ENCODE measurements at places on chromosomes 5 and 9.
A peak's percentile ranks its signal among the peaks of the same experiment; 100 is the strongest.

DNA sequence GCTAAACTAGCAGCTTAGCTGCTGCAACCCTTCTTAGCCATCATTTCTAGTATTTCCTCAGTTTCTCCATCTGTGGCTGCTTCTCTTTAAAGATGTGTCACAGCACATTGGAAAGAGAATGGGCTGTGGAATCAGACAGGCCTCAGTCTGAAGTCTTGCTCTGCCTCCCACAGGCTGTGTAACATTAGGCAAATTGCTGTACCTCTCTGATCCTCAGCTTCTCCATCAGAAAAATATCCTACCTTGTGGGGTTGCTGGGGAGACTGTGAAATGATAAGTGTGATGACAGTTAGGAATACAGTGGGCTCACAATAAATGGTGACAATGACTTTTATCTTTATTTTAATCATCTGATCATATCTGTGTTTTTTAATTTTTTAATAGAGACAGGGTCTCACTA lies 17.5 kb upstream of the TRIM14 start:
- DNase-seq: no peak

DNA sequence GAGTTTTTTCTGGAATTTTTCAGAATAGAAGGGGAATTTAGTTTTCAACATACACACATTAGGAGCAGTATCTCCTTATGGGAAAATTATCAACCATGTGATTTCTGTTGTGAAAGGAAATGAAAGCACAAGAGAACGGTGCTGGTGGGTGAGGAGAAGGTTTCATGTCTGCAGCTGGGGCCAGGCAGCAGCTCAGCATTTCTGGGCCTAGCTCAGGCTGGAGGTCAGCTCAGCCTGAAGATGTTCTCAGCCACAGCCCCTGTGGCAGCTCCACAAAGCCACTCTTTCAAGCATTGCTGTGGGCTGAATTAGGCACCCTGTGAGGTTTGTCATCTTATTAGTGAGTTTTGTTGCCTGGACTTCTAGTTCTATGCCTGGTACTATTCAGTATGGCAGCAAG lies 90.3 kb downstream of the DIRAS2 start:
- DNase-seq: no peak

DNA sequence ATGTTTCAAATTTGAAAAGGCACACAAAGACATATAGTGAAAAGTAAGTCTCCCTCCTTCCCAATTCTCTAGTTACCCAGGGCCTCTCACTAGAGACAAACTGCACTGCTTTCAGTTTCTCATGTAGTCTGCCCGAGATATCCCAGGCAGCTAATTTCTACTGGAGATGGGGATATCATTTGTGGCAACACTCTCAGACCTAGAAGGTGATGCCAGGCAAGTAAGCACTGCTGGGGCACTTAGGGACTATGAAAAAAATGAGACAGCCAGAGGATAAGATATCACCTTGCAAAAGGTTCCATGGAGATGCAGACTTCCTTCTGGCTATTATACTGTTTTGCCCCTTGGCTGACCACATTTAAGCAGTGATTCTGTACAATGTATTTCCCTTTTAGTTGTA lies 12.6 kb downstream of the SIL1 start:
- peak; percentile 38 for DNase-seq

DNA sequence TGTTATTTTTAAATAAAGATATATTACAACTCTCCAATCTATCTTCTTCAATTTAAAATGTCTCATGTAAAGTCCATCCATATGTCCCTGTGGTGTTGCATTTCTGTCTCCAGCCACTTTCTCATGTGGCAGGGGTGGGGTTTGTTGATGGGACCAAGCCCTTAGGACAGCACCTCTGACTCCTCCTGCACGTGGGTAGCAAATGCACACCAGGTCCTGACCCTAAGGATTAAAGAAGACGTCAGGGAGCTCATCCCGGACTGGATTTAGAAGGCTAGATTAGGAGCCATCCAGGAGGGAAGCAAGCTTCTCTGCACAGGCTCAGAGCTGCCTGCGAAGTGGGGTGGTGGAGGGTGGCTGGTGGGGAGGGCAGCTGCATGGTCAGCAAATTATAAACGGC lies 38.9 kb upstream of the FAM120AOS start:
- peak; percentile 18 for DNase-seq

DNA sequence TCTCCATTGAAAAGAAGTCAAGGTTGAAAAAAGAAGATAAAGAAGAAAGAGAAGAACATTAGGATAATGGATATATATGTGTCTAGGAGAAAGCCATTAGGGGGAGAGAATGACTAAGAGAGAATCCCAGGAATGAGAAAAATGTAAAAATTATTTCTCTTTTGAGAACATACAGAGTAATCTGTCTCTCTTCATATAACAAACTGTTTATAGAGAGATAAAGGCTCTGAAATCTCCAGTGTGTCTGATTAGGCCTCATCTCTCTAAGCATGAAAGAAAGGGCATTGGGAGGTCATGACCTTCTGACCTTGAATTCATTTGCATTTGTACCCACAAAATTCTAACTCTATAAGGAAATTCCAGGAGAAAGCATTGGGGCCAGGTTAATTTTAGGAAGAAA lies 3.5 kb upstream of the MPDZ start:
- DNase-seq: no peak

- peak; percentile 16 for DNase-seq
Observed at GRCh38 chr9:69809304-69809863, 11.2 kb upstream of the CFAP95 start.

GRCh38 chr9:88045686-88046085 lies 71.4 kb upstream of the CDK20 start:
- DNase-seq: no peak

DNA sequence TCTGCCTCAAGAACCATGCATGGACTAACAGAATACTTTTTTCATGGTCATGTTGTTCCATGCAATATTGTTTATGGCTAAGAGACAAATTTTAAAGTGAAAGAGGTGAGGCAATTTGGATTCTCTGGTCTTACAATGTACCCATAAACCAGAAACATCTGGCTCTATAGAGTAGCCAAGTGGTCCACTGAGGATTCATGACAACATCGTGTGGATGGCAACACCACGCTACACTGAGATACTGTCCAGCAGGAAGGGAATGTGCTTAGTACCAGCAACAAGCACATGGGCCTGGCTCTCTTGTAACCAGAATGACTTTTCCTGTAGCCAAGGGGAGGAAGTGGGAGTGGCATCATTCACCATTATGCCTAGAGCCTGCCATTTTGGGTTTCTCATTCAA lies 218.2 kb downstream of the GADD45G start:
- no peak for DNase-seq

- no peak for DNase-seq
Observed at GRCh38 chr5:143509758-143510221, 106.3 kb upstream of the NR3C1 start.

- peak; percentile 70 for DNase-seq
Observed at GRCh38 chr5:173479711-173480110, 136.7 kb downstream of the BOD1 start.

DNA sequence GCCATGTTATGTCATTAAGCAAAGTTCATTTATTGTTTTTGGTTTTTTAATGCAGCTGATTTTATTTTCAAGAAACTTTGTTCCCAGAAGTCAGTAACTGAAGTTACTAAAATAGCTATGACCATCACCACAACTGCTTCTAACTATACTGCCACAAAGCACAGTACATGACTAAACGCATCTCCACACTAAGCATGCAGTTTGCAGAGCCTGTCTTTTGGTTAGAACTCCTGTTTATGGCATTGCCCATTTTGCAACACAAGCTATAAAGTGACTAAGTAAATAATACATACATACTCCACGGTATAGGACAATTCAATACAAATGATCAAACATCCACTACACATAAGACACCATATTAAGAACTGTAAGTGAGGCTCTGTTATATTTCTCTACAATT lies 109.7 kb downstream of the MLLT3 start:
- DNase-seq: peak; percentile 25

GRCh38 chr9:137095664-137096517 lies 9.1 kb downstream of the MAN1B1 start:
- DNase-seq: no peak

GRCh38 chr9:2771661-2772060 lies 54.4 kb downstream of the KCNV2 start:
- peak; percentile 13 for DNase-seq
